ENCODE measurements at places on chromosomes 4 and X.

DNA sequence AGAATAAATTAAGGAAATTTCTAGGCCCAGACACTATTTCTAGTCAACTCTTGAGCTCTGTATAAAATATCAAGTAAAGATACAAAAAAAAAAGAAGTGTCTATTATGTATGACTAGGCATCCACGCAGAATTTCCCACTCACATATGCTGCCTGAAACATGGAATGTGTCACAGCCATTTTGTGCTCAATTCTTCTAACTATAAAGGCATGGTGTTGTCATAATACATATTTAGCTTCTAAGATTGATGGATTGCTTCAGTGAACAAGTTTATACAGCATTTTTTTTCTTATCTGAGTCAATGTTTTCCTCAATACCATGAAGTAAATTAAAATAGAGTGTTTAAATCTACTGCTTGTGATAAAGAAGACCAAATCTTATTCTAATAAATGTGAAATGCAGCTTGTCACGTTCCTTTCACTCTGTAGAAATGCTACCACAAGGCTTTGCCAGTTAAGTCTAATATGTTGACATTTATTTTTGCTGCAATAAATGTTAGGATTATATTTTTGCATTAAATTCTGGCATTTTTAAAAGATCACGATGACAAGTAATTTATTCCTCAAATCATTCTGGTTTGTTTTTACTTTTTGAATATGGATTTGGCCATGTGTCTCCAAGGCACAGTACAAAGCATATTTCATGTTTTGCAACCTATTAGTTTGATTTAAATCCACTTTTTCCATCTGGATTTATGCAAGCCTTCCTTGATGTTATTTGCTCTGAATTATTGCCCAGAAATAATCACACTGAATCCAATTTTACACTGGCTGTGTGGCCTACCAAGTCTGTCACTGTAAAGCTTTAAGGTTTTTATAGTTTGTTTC, 1829.0 kb upstream of the PCDH7 start:
- DNase-seq = no peak

- peak; percentile 20 for DNase-seq
These were observed 137.9 kb upstream of the ZXDB start for GRCh38 chrX:57453901-57454300.

DNA sequence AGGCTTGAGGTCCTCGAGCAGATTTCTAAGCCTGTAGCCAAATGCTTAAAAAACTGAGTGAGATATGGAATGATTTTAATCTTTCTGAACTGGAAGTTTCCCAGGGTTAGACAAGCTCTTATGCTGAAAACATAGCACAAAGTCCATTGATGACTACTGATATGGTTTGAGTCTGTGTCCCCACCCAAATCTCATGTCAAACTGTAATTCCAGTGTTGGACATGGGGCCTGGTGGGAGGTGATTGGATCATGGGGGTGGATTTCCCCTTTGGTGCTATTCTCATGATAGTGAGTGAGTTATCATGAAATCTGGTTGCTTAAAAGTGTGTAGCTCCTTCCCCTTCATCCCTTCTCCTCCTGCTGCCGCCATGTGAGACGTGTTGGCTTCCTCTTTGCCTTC, 454.9 kb downstream of the SPRY1 start:
- DNase-seq = no peak

DNA sequence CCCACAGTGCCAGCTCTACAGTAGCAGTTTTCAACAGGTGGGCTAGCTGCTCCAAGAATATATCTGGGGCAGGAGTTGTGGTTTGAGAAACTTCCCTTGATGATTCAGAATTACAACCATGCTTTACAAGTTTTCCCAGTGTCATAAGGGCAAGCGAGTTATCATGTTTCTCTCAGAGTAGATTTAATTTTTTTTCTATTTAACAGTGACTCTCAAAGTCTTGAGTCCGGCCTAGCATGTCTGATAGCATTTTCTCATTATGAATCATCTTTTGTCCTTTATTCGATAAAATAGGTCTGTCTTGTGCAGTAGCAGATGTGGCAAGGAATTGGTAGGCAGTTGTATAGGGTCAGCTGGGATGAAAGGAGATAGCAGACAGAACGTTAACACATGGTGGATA, 62.2 kb upstream of the SPANXD start:
- DNase-seq = no peak

DNA sequence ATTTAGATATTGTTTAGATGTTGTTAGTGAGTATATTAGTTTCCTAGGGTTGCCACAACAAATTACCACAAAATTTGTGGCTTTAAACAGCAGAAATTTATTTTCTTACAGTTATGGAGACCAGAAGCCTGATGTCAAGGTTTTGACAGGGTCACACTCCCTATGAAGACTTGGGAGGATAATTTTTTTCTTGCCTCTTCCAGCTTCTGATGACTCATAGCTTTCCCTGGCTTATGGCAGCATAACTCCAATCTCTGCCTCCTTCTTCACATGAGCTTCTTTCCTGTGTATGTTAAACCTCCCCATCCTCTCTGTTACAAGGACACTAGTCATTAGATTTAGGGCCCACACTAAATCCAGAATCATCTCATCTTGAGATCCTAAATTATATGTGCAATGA, 20.9 kb upstream of the RAB40A start:
- DNase-seq = no peak

DNA sequence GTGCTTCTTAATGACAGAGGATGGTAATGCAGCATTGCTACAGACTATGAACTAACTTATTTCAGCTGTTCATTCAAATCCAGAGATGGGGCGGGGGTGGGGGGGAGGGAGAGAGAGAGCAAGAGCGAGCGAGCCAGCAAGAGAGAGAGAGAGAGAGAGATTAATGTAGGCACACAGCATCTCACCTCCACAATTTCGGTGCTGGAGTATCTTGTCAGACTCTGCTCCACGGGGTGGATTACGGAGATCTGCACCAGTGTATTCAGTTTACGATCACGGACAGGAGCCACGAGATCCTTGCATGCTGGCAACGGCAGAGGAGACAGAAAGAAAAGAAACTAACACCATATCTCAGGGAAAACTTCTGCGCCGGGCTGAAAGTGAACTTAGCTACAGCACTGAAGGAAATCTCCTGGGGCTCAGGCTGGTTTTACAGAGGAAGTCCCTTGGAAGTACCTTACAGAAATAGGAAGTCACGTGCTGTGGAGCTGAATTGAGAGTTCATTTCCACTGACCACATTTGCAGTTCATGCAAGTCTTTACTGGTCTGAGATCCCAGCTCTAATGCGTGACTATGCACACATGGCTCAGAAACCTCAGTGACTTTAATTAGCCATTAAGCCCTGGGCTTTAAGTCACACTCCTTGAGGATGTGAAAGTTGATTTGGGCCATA, 440.9 kb downstream of the INPP4B start:
- peak; percentile 60 for DNase-seq

DNA sequence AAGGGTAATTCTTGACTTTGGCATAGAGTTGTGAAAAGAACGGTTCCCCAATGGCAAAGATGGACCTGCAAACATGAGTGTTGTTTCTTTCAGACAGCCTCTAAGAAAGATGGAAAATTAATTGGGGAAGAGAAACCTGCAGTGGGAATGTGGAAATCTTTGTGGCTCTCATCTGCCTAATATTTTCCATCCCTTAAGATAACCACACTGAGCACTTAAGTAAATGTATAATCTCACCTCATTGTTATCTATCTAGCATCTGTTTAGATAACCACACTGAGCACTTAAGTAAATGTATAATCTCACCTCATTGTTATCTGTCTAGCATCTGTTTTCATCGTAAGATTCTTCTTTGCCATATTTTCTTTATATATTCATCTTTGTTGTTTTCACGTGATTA, 149.3 kb downstream of the NWD2 start:
- DNase-seq = no peak

DNA sequence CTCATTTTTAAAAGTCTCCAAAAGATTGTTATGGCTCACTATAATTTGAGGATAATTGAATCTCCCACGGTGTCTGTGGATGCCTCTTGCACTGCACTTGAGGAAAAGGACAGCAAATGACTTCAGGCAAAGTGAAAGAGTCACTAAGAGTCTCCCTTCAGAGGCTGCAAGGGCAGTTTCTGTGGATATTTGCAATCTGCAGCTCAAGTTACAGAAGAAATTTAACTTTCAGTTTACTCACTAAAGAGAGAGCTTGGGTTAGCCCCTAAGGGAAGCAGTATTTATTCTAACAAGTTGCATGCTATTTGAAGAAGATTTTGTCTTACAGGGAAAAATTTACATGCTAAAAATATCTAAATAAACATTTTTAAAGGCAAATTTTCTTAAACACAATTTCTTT, 912.0 kb upstream of the TENM3 start:
- no peak for DNase-seq

- no peak for DNase-seq
These were observed 38.4 kb upstream of the FAM9B start for GRCh38 chrX:9072281-9072680.

DNA sequence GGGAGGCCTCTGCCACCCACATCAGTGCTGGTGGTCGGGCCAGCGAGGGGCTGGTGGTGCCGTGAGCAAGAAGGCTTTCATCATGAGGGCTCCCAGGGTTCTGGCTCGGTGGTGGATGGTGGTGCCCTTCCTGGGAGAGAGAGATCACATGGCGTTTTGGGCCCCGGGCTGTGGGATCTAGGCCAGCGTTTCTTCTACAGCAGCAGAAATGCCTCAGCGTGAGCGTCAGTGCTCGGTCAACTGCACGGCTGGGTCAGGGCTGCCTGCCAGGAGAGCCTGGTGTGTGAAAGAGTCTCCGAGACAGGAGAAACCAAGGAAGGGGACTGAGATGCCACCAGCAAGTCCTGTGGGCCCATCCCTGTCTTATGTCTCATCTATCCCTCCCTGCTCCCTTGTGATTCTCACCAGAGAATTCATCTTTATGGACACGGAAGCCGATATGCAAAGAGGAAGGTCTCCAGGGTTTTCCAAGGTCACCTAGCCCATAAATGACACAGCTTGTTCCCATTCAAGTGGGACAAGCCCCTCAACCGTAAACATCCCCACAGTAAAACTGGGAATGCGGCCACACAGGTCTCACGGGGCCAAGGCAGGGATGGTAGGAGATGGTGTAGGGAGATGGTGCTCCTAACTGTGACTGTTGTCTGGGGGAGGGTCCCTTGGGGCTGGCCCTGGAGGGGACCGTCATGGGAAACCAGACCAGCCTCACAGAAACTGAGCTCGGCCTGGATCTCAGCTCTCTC, 99.2 kb downstream of the SORCS2 start:
- no peak for DNase-seq

DNA sequence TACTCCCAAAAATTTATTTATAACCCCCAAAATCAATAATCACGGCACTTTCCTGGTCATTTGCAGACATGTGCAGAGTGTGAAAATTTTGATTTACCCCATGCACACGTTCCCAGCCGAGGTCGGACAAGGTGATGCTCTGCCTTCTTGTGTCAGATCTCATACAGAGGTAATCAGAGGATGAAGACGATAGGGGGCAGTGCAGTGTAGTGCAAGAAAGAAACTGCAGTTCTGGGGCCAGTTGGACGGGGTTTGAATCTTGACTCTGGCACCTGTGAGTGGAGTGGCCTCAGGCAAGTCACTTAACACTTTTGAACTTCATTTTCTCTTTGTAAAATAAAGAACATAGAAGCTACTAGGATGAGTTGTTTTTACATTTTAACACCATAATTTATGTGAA, 88.4 kb downstream of the FRMPD3 start:
- no peak for DNase-seq

- no peak for DNase-seq
These were observed 76.2 kb downstream of the DOCK11 start for GRCh38 chrX:118571836-118572235.

DNA sequence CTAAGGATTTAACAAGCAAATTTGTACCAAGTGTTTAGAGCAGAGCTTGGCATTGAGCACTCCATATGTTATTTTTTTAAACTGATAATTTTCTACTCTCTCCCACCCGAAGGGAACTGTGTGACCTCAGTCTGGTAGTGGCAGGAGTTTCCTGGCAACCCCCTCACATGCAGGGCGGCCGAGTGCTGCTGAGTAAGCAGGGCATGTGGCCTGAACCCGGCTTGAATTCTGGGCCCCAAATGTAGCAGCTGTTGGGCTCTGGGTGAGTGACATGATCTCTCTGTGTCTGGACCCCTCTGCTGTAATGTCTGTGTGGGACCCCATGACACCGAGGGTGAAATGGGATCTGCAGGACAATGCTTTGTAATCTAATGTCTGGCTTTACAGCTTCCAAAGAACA, 13.6 kb upstream of the C4orf50 start:
- no peak for DNase-seq

- DNase-seq = no peak
These were observed 9.1 kb downstream of the IGFBP7 start for GRCh38 chr4:57100979-57101651.

- no peak for DNase-seq
These were observed 1.8 kb downstream of the RNF128 start for GRCh38 chrX:106728337-106728736.

- no peak for DNase-seq
These were observed 184.8 kb downstream of the AMELX start for GRCh38 chrX:11478026-11478425.

- DNase-seq = no peak
These were observed 18.5 kb downstream of the ANXA3 start for GRCh38 chr4:78570117-78570516.

GRCh38 chr4:165627548-165627947, 245.5 kb upstream of the TLL1 start:
- no peak for DNase-seq

DNA sequence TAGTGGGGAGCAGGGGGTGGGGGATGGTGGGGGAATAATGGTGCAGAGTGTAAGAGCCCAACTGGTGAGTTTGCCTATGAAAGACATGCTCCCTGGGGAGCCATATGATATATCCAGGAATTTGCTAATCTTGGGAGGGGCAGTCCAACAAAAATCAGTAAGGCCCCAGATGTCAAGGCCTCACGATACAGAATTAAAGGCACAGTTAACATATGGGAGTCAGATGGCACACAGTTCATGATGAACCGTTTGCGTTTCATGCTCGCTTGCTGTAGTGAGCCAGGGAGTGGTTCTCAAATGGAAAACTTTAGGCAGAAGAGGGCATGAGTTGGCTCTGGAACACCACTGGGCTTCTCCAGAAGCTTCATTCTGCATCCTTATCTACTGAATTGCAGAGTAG, 33.9 kb upstream of the VCX2 start:
- no peak for DNase-seq

- no peak for DNase-seq
These were observed 790 bp downstream of the CLGN start for GRCh38 chr4:140426610-140427105.

DNA sequence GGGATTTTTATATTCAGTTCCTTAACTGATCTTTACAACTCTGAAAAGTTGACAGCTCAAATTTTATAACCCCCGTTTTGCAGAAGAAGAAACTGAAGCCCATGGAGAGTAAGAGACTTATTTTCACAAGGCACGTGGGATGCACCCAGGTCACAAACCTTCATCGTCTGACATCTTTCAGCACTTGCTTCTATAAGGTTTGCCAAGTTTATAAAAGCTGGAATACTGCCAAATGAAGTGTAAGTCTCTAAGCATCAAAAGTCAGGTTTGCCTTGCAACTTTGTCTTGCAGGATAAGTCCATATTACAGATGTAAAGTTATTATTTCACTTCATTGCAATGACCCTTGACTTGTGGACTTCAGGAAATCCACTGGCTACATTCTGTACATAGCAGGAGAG, 6.3 kb upstream of the KCNIP4 start:
- no peak for DNase-seq

- DNase-seq = no peak
These were observed 5.7 kb downstream of the CSN1S1 start for GRCh38 chr4:69936566-69936965.

- DNase-seq = no peak
These were observed 19.6 kb downstream of the RCHY1 start for GRCh38 chr4:75494563-75494962.

- no peak for DNase-seq
These were observed 129.8 kb upstream of the NKX1-1 start for GRCh38 chr4:1535926-1536578.

GRCh38 chr4:44425614-44426208, 22.9 kb downstream of the KCTD8 start:
- DNase-seq = no peak

- no peak for DNase-seq
These were observed 30.7 kb upstream of the SMARCA5 start for GRCh38 chr4:143482840-143483239.
